Right hindlimb (tissue), 1 donor: ENCODE measurements at places on chromosomes 4 and X.
A peak's percentile ranks its signal among the peaks of the same experiment; 100 is the strongest.

GRCh38 chrX:30308263-30309138, 689 bp downstream of the NR0B1 start:
- DNase-seq: peak; percentile 19

- DNase-seq: no peak
Measured at GRCh38 chr4:155593793-155594192, 72.9 kb upstream of the GUCY1A1 start.

GRCh38 chrX:20521222-20521621, 254.5 kb upstream of the RPS6KA3 start:
- no peak for DNase-seq

DNA sequence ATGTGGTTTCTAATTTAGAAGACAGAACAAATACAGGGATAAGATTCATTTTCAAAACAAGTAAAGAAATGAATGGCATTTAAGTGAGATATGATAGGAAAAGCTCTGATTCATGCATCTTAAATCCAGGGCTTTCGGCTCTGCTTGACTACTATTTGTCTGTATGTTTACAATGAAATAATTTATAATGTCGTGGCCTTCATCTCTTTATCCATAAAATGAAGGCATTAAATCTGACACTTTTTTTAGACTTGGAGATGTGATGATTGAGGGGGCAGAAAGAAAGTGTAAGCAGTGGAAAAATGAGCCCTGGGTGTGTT, 115.7 kb upstream of the KIT start:
- DNase-seq: no peak

- DNase-seq: no peak
Measured at GRCh38 chr4:184953971-184954370, 64.3 kb upstream of the HELT start.

GRCh38 chr4:20591571-20591970, 108.7 kb upstream of the PACRGL start:
- DNase-seq: no peak

GRCh38 chr4:77734928-77735327, 84.2 kb downstream of the CNOT6L start:
- no peak for DNase-seq

GRCh38 chr4:23970201-23970850, 80.5 kb upstream of the PPARGC1A start:
- no peak for DNase-seq

GRCh38 chrX:11431786-11432185, 138.6 kb downstream of the AMELX start:
- DNase-seq: no peak

DNA sequence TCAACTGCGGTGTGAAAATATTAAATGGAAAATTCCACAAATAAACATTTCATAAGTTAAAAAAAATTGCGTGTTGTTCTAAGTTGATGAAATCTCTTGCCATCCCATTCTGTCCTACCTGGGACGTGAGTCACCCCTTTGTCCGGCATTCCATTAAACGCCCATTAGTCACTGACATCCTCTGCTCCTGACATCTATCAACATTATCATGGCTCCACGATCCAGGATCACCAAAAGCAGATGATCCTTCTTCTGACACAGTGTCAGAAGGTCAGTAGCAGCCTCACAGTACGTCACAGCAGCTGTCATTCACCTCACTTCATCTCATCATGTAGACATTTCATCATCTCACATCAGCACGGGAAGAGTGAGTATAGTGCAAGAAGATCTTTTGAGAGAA, 125.7 kb downstream of the ZNF827 start:
- no peak for DNase-seq

- no peak for DNase-seq
Measured at GRCh38 chr4:52982255-52982945, 120.3 kb downstream of the RASL11B start.

GRCh38 chr4:2637956-2638552, 101.6 kb downstream of the FAM193A start:
- no peak for DNase-seq

DNA sequence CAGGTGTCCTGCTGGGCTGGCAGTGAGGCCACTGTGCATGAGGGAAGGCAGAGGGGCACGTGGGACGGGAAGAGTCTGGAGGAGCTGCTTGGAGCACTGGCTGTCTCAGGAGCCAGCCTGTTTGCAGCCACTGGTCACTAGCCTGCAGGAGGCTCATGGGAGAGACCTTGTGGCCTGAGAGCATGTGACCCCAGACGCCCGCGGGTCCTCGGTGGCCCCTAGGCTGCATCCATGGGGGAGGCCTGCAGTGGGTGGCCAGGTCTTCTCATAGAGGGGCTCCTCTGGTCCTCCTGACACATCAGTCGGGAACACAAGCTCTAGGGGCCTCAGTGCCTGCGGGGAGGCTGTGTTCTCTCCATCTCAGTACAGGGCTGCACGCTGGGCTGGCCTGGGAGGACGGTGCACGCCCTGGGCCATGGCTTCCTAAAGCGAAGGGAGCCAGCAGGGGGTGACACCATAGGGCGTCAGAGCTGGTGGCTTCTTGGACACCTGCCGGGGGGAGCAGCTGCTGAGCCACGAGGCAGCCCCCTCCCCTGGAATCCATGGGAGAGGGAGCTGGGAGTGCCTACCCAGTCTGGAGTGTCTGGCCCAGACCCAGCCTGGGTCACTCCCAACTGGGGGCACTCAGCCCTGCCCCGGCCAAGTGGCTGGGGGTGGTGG, 12.3 kb downstream of the NAT8L start:
- peak; percentile 34 for DNase-seq

- no peak for DNase-seq
Measured at GRCh38 chr4:93495346-93495745, 333.2 kb upstream of the ATOH1 start.

DNA sequence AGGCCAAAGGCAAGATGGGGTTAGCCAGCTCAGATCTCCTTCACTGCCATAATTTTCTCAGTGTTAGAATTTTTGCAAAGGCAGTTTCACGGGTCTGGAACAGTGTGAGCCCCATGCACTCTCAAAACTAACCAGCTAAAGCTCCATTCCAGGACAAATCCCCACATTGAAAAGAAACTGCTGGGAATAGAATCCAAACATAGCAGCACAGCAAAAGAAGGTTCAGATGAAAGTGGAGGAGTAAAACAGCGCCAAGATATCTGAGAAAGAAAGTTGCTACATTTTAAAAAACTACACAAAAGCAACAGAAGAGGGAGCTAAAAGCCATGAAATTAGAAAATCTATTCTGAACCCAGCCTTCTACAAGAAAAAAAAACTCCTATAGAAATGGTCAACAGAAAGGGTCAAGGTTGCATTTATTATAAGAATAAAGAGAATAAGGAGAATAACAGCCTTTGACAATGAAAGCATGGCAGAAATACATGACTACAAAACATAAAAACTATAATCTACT, 39.6 kb upstream of the SLC7A3 start:
- no peak for DNase-seq

GRCh38 chr4:140243278-140243753, 89.3 kb upstream of the MAML3 start:
- DNase-seq: no peak
